ENCODE measurements at places on chromosomes 16 and 17.

DNA sequence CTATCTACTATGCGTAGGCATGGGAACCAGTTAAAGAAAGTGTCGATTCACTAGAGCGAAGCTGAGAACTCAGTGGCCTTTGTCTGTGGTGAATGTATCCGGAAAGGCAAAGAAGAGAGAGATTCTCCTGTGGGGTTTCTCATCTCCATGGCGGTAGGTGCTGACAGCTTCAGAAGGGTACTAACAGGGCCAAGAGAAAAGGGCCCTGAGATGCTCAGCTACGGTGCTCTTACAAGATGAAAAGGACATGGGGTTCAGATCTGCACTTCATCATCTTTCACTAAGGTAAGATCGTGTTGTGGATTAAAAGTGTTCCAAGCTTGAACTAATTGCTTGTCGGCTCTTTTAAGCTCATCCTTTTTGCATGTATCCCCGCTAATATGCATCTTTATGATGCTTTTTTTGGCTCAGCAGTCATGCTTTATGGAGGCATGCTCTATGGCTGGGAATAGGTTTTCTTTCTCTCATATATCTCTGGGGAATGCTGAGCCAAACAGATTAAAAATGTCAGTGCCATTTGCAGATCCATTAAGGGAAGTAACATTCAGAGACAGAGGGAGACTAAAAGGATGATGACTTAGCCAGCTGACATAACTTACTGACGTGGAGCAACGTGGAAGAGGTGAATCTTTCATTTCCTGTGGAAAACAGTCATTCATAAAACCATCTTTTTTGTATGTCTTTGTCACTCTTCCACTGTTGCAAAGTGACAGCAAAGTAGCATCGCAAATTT, 29.9 kb downstream of the KCNJ16 start:
- no peak for DNase-seq

- DNase-seq, result no peak
Observed at GRCh38 chr16:81275064-81275532, 36.6 kb downstream of the BCO1 start.

DNA sequence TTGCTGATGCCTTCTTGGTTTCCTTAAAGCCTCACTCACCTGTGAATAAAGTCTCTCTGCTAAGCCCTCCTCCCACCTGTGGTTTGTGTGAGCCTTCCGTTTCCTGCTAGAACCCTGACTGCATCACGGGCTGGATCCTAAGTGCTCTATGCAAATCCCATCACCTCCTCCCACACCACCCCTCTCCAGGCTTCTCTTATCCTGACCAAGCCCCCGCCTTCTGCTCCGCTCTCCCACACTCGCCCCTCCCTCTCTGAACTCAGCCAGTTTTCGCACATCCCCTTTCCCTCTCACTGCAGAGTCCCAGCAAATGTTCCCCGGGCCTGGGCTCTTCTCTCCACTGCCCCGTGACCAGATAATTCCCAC, 51.8 kb downstream of the PIMREG start:
- DNase-seq, result no peak

DNA sequence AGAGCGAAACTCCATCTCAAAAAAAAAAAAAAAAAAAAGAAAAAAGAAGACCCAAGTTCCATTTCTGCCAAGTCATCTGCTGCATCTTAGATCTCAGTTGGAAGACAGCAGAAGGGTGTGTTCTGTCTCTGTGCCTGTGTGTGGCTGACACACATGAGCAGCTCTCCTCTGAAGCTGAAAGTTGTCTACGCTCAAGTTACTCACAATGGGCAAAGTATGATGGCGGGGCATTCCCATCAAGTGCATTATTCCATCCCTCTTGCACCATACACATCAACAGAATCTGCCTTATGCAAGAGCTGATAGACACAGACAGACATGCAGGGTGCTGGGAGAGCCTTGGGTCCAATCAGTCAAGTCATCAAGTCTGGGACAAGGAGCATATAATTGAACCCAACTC, 402.2 kb downstream of the XYLT1 start:
- DNase-seq, result no peak

DNA sequence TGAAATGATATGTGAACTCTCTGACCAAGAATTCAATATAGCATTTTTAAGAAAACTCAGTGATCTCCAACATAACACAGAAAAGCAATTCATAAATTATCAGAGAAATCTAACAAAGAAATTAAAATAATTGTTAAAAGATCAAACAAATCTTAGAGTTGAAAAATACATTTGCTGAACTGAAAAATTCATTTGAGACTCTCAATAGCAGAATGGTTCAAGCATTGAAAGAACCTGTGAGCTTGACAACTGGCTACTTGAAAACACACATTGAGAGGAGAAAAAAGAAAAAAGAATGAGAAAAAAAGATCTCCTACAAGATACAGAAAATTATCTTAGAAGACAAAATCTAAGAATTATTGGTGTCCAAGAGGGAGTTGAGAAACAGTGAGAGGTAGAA, 203.5 kb downstream of the CEP112 start:
- no peak for DNase-seq

Data from CD4-positive, alpha-beta T cell treated with Interleukin-4 for 1 hour (primary cell).